ENCODE measurements at places on chromosomes 4 and X.
A peak's percentile ranks its signal among the peaks of the same experiment; 100 is the strongest.

- no peak for DNase-seq
These were observed 72.9 kb upstream of the ENOX2 start for GRCh38 chrX:130975947-130976346.

- no peak for DNase-seq
These were observed 63.3 kb downstream of the EFNB1 start for GRCh38 chrX:68892134-68892533.

GRCh38 chr4:121072224-121073003 lies at the start of gene NDNF:
Gene NDNF (minus strand): TSS chr4:121072535. CDS start chr4:121045837, 26,698 bp downstream.
- peak; percentile 29 for DNase-seq

DNA sequence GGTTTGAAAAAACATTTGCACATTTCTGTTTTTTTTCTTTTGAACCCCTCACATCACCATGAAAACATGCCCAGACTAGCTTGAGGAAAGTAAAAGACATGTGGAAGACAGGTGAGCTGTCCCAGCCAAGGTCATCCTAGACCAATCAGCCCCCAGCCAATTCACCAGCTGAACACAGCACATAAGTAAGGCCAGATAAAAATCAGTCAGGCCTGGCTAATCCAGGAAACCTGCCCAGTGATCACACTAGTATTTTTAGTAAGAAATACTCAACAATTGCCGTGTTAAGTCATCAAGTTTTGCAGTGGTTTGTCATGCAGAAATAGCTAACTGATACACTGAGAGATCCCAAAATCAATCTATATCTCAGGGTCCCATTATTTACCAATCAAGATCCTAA lies 4.4 kb upstream of the SMR3A start:
- no peak for DNase-seq

DNA sequence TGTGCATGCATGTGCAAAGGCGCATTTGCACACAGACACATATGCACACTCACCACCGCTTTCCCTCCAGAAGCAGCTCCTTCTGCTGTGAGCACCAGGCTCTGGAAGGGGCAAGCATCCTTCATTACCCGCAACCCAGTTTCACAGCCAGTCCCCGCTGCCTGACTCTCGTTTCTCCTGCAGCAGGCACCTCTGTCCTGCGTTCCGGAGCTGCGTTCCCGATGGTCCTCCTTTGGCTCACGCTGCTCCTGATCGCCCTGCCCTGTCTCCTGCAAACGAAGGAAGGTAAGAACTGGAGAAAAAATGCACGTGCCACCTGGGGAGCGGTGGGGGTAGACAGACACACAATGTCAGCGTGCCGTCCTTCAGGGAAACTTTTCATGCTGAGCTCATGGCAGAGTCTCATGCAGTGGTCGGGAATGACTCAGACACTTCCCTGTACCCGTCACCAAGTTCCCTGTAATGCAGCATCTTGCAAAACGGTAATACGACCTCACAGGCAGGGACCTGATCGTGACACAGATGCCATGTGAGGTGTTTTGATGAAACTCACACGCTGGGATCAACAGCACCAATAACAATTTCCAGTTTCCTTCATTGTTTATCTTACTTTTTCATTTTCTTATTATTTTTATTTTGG lies 5.1 kb downstream of the IL3RA start:
- DNase-seq = no peak

- DNase-seq = no peak
These were observed 68.8 kb downstream of the ARFIP1 start for GRCh38 chr4:152848508-152848907.

DNA sequence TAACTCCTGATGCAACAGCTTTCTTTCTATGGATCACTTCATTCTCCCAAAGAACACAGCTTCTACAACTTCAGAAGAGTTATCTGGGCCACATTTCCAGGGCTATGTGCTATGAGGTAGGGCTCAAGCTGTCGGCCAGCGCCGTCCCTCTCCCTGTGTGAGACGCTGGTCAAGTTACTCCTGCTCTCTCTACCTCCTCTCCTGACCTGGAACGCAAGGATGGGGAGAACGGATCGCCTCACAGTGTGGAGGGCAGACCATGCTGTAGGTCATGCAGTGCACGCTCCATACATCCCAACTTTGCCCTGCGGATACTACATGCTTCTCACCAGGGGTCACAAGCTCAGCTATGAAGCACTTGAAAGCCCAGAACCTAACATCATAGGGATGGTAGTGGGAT lies 42.4 kb downstream of the JAKMIP1 start:
- no peak for DNase-seq

DNA sequence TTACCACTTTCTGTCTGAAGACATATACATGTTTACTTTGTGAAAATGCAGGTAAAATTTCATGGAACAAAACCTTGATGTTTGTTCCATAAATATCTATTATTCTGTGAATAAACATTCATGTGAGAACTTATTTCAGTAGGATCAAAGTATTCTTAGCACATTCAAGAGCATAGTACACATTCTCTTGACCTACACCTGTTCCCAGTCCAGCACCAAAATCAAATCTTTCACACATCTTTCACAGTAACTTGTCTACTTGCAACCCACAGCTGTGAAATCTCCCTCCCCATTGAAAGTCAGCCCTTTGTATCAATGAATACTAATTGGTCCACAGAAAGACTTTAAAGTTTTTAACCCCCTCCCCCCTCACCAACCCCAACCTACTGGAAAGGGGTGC lies 283.2 kb downstream of the GPC3 start:
- no peak for DNase-seq

GRCh38 chrX:17689971-17690409 lies 47.3 kb upstream of the SCML1 start:
- no peak for DNase-seq

DNA sequence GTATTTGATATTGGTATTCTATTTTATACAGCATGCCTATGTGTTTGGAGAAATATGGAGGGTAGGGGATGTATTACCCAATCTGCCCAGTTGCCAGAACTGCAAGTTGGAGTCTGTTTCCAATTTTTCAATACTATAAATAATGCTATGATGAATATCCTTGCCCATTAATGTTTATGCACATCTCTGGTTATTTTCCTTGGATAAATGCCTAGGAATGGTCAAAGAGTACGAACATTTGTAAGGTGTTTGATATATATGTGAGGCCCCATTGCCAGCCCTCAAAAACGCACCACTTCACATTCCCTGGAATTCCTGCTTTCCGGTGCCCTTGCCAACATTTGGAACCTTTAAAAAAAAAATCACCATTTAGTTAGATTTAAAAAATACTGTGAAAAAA lies 34.3 kb downstream of the CLDN34 start:
- no peak for DNase-seq

DNA sequence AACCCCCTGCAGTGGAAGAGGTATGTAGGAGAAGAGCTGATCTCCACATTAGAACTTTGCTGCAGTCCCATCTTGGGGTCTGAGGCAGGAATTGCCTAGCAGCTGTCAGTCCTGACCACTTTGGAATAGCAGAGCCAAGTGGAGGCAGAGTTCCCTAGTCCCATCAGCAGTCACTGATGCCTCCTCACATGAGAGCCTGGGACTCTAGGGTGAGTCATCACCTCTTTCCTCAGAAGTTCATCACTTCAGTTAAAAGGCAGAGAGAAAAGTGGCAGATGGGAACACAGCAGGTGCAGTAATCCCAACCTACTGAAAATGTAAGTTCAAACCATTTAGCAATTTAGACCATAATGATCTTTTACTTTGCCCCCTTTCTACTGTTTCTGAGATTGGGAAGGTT lies 73.9 kb upstream of the MED14 start:
- DNase-seq = no peak

GRCh38 chrX:118675966-118676349 lies 51.4 kb upstream of the IL13RA1 start:
- no peak for DNase-seq

DNA sequence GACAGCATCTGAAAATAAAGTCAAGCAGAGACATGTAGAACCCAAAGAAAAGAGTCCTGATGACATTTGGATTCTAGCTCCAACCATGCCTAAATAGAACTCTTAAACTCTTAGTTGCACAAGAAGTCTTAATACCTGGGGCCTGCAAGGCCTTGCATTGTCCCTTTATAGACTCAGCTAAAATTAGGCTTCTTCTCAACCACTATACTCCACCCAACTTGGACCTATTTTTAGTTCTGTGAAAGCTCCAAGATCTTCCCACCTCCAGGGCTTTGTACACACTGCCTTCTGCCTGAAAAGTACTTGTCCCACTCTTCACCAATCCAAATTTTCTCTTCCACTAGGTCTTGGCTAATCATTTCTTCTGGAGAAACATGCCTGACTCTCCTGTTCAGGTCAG lies 36.5 kb downstream of the PLK4 start:
- no peak for DNase-seq

DNA sequence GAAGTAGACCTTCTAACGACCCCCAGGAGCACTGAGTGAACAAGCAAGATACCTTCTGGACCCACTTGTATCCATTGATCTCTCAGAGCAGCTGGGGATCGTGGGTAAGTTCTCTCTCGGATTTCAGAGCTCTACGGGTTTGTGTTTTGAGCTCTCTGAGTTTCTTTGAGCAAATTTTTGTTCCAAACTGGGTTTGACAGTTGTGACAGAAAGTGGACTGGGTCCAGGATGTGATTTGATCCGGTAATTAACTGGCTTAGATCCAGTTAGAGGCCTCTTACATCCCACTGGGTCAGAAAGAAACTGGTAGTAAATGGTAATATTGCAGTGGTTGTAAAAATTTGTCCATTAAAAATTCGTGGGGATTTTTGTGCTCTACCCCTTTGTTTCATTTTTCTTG lies 459.2 kb downstream of the INPP4B start:
- no peak for DNase-seq

GRCh38 chr4:156962528-156962974 lies 9.0 kb downstream of the PDGFC start:
- no peak for DNase-seq

DNA sequence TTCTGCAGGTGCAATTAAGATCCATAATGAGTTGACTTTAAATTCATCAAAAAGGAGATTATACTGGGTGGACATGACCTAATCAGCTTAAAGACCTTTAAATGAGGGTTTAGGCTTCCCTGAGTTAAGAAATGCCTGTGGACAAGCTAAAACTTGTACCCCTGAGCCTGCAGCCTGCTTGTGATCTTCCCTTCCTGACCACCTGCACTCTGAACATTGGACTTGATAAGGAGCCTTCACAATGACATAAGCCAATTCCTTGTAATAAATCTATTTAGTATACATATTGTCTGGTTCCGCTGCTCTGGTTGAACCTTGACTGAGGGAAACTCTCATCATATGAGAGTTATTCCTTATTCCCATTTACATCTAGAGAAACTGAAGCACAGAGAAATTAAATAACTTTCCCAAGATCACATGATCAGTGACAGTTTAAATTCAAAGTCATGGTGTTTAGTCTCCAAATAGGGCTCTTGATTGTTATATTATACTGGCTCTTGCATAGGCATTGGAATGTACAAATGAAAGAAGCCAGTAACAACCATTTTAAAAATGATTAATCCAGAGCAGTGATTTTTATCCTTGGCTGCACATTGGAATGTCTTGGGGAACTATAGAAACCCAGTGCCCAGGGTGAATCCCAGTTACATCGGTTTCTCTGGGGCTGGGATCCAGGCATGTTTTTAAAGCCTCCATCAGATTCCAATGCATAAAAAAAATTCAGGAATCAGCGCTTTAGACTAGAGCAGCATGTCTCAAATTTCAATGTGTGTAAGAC lies 136.1 kb downstream of the MSL3 start:
- no peak for DNase-seq

GRCh38 chr4:185713731-185714130 lies 98.3 kb downstream of the SORBS2 start:
- DNase-seq = no peak

GRCh38 chr4:38177641-38178391 lies 217.6 kb downstream of the PTTG2 start:
- DNase-seq = no peak

- no peak for DNase-seq
These were observed 584 bp downstream of the TMEM271 start for GRCh38 chr4:575281-576141.

- DNase-seq = no peak
These were observed 103.1 kb upstream of the TEX13D start for GRCh38 chrX:124229374-124229773.

DNA sequence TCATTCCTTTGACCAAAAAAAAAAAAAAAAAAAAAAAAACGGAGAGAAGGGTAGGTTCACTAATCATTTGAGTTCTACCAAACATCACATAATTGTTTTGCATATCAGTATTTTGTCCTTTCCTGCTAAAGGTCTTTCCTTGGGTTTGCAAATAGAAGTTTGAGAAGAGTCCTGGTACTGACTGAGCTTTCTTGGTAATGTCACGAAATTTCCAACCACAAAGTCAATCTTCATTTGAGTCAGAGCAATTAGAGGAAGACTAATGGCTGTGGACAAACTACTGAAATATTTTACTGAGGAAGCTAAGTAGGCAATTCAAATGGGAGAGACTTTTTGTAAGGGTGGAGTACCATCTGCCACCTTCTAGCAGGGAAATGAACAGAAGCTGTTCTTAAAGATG lies 21.7 kb upstream of the CD40LG start:
- DNase-seq = no peak

GRCh38 chr4:155342142-155342541 lies 34.6 kb downstream of the MAP9 start:
- no peak for DNase-seq

- DNase-seq = no peak
These were observed 72.6 kb upstream of the CD99 start for GRCh38 chrX:2618516-2618915.

GRCh38 chrX:12423346-12423745 lies 285.1 kb downstream of the FRMPD4 start:
- no peak for DNase-seq

- DNase-seq = no peak
These were observed 136.0 kb downstream of the NKX6-1 start for GRCh38 chr4:84362896-84363655.

GRCh38 chrX:24149351-24150050 lies at the start of gene ZFX:
Gene ZFX (plus strand): TSS chrX:24149729. CDS start chrX:24172743, 23,014 bp downstream.
- DNase-seq = no peak

GRCh38 chr4:7805533-7806337 lies 133.9 kb downstream of the AFAP1 start:
- peak; percentile 26 for DNase-seq

- DNase-seq = no peak
These were observed 16.1 kb downstream of the AFP start for GRCh38 chr4:73451981-73452747.

DNA sequence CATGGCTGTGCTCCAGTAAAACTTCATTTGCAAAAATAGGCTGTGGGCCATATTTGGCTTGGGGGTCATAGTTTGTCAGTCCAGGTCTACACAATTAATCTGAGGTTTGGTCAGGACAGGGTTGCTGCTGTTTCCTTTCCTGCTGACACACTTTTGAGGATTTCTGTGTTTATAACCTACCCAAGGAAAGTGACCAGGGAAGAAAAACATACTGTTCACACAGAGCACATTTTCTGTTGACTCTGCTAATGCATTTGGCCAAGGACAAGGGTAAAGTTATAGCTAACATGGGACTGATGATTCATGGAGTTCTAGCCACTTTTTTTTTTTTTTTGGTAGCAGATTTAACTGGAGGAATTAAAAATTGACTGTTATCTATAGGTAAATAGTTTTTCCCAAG lies 43.9 kb upstream of the GEMIN8 start:
- DNase-seq = no peak
